Renal cortex interstitium (tissue), 15 donors: ENCODE measurements at places on chromosomes 13 and 19.

DNA sequence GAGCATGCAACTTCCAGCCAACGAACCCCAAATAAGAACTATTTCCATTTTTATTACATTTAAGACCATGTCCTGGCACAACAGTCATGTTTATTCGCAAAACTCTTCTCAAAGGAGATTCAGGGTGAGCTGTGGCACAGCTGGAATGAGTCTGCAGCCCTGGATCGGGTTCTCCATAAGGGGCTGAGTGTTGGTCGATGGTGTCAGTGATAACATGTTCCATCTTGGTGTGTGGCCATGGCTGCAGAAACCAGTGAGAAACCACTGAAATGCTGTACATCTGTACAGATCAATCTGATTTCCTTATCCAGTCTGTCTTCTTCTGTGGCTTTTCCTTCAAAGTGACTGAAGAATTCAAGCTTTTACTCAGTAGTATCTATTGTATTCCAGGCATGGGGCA is 15.2 kb downstream of the FAM124A start:
- no peak for DNase-seq

DNA sequence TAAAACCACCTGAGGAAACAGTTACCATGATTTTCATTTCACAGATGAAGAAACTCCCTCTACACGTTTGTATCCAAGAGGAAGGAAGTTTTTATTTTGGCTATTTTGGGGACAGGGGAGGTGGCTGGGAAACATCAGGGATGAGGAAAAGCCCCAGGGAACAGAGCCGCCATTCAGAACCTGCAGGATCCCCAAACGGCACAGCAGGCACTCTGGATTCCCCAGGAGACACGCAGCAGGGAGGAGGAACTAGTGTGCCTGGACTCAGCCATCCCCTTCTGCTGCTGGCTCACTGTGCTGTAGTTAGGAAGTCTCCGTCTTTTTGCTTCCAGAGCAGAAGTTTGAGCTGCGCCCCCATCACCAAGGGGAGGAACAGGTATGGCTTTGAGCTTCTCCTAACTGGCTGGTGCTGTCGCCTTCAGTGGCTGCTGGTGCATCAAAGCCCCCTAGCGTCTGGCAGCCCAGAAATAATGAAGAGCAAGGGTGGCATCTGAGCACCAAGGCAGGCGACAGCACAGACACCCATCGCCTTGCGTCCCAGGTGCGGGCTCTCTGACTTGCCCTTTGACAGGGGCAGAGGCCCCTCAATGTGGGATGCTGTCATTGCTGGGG is 4.2 kb downstream of the NAPA start:
- DNase-seq, result no peak

- no peak for DNase-seq
Measured at GRCh38 chr13:51999510-51999911, 11.7 kb downstream of the ATP7B start.

GRCh38 chr13:94313321-94313910 is 166.1 kb downstream of the DCT start:
- no peak for DNase-seq

GRCh38 chr13:42221121-42221765 is 50.7 kb upstream of the AKAP11 start:
- DNase-seq, result no peak

GRCh38 chr19:44615863-44616247 is 2.5 kb downstream of the IGSF23 start:
- no peak for DNase-seq

DNA sequence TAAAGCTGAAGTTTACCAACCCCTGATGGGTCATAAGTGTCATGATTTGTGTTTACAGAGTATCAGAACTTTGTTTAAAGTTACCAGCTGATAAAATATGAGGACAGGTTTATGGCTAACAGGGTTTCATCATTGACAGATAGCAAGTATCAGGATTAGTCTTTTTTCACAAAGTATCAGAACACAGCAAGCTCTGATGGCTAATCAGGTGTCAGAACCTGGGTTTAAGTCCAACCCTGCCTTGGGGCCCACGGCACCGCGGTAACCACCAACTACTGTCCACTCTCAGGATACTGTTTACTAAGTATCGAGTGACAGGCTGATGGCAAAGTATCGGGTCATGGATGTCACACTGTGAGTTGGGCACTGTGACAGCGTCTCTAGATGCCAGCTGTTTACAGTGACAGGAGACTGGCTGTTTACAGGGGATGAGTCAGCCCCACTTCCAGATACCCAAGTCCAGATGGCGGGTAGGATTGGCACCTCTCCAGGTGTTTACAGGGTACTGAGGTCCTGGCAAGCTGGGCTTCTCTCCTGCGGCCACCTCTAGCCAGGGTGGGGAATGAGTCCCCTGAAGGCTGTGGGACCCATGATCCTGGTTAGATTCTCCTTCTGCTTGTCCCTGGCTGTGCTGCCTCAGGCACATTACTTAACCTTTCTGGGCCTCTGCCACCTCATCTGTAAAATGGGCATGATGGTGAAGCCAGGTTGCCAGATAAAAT is 21.8 kb downstream of the ARRDC2 start:
- no peak for DNase-seq

DNA sequence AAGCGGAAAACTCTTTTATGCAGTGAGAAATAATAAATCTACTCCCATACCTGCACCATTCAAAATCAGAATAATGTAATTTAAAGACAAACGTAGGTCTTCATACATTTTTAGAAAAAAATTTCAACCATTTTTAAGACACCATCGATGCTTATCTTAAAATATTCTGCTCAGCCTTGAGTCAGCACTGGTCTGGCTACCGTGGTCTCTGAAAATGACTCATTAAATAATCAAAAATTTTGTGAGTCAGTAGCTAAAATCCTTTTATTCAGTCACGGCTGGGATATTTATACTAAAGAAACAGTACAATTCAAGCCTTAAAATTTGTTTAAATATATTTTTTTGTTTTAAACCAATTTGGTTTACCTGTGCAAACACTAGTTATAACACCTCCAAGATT is 2862.8 kb upstream of the PCDH20 start:
- DNase-seq, result no peak

GRCh38 chr13:112450904-112451240 is 74.7 kb downstream of the SPACA7 start:
- no peak for DNase-seq

DNA sequence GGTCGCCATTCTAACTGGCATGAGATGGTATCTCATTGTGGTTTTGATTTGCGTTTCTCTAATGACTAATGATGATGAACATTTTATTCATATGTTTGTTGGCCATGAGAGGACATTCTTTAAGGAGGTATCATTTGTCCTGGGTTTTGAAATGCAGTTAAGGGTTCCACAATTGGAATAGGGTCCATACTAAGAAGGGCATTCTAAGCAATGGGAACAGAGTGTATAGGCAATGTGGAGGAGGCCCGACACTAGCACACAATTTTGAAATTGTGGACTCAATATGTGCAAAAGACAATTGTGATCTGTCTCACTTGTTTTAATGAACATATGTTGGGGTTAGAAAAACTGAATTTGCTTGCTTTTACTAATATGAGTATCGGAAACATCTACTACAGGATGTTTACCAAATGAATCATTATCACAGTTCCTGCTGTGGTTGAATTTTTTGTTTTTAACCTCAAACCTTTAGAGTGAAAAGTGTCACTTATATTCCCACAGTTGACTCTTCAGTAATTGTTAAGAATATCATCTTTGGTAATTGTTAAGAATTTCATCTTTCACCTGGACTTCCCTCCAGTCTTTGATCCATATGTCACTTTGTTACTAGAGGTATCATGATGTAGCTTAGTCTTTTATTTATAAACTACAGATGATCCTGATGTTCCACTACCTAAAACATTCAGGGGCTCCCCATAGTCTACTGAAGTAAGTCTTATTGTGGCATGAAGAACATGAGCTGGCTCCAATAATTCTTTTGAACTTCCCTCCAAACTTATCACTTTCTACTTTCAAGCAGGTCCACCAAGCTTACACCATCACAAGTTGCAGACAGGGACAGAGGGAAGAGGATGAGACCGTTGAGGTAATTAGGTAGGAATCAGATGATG is 109.7 kb upstream of the KLF12 start:
- no peak for DNase-seq

DNA sequence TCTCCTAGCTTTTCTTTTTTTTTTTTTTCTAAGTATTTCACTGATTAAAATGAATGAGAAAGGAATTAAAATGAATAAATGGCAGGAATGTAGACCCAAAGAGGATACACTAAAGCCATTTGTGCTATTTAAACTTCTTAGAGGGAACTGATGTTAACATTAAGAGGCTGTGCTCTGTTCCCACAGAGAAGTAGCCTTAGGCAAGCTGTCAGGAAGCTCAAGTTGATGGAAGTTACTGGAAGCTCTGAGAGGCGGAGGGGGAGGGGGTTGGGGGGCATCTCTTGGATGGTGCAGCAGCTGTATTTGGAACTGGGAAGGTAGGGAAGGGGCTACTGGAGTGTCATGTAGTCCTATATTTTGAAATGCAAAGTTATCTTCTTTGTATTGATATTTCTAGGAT is 168.2 kb downstream of the DNAJC15 start:
- DNase-seq, result no peak

- DNase-seq, result no peak
Measured at GRCh38 chr13:108915634-108916512, 286.5 kb downstream of the MYO16 start.

GRCh38 chr13:41944635-41945397 is 16.1 kb downstream of the VWA8 start:
- DNase-seq, result no peak

- DNase-seq, result no peak
Measured at GRCh38 chr19:9132422-9132821, 5.7 kb upstream of the OR7G3 start.

- no peak for DNase-seq
Measured at GRCh38 chr19:50480281-50481111, 3.8 kb upstream of the GARIN5A start.

- DNase-seq, result no peak
Measured at GRCh38 chr19:46601318-46602224, at the start of gene CALM3. Gene CALM3, plus strand, starts transcription at chr19:46601330. Its CDS starts 105 bp downstream, at chr19:46601435.

- no peak for DNase-seq
Measured at GRCh38 chr19:23993440-23993839, 78.8 kb downstream of the ZNF726 start.

DNA sequence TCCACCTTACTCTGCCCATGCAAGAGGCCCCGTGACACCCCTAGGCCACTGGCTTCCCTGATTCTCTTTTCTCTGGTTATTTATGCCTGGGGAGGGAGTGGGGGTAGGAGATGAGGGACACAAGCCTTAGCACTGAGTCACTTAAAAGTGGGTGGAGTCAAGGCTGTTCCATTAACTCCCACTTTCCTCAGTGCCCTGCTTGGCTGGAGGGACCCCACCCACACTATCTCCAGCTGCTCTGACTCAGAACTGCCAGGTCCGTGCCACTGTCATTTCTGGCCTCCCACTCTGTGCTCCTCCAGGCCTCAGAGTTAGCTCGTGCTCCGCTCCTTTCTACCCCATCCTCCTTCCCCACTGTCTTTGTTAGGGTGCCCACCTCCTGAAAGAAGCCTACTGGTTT is 113.4 kb upstream of the UQCRFS1 start:
- no peak for DNase-seq

- DNase-seq, result no peak
Measured at GRCh38 chr19:3950871-3951861, 18.3 kb downstream of the NMRK2 start.

GRCh38 chr13:113337556-113337955 is 26.4 kb downstream of the GRTP1 start:
- no peak for DNase-seq

DNA sequence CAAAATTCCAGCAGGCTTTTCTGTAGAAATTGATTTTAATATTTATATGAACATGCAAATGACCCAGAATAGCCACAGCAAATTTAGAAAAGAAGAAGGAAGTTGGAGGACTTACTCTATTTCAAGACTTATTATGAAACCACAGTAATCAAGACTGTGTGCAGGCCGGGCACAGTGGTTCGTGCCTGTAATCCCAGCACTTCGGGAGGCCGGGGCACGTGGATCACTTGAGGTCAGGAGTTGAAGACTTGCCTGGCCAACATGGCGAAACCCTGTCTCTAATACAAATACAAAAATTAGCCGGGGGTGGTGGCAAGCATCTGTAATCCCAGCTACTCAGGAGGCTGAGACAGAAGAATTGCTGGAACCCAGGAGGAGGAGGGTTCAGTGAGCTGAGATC is 6.0 kb upstream of the FFAR2 start:
- no peak for DNase-seq

GRCh38 chr13:86399572-86399971 is 600.4 kb upstream of the SLITRK6 start:
- DNase-seq, result no peak

DNA sequence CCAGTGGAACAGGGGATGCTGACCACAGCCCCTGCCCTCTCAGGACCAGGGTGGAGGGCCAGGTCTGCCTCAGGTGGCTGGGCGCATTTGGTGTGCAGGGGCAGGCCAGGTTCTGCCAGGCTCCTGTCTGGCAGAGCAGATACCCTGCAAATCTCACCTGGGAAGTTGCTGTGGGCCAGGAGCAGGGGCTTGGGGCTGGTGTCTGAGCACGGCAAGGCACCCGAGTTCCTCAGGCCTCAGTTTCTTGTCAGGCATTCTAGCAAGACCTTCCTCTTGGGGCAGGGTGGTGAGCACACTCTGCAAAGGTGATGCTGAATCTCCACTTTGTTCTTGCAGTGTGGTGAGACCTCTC is 1.1 kb downstream of the CRTC1 start:
- no peak for DNase-seq

GRCh38 chr13:29540799-29541198 is 54.7 kb downstream of the SLC7A1 start:
- no peak for DNase-seq

DNA sequence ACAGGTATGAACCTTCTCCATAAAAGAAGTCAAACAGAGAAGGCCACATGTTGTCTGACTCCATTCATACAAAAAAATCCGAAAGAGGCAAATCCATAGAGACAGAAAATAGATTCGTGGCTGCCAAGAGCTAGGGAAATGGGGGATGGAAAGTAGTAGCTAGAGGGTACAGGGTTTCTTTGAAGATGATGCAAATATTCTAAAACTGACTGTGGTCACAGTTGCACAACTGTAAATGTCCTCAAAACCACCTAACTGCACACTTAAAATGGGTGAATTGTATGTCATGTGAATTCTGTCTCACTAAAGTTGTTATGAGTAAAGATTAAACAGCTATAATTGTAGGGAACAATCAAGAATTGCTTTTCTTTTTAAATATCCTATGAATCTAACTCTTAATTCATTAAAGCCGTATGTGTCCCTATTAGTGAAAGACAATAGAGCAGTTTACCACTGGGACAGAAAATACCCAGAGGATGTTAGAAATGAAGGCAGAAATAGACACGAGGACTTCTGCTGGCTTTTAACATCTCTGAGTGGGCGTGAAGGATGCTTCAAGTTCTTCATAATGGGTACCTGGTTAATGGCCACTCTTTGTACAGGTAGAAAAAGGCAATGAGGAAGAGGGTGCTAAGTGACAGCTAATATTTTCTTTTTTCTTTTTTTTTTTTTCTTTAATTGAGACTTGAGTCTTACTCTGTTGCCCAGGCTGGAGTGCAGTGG is 21.2 kb downstream of the INSR start:
- DNase-seq, result no peak

DNA sequence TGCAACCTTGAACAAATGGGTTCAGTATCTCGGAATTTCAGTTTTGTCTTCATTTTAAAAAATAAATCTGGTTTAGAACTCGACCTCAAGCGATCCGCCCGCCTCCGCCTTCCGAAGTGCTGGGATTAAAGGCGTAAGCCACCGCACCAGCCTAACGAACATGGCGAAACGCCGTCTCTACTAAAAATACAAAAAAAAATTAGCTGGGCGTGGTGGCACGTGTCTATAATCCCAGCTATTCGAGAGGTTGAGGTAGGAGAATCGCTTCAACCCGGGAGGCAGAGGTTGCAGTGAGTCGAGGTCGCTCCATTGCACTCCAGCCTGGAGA is 571 bp downstream of the ZNF302 start:
- no peak for DNase-seq
